ENCODE measurements at places on chromosomes 3 and 15. TPM values are rescaled to one million over a fixed set of nuclear protein-coding genes. Genes with fewer than 3 reads are reported as not detected.

ANKRD63 gene
- 0.30 TPM for total RNA-seq

P3H2 gene
- total RNA-seq: 29.7 TPM

AGBL1 gene
- total RNA-seq: not detected

MAP1A gene
- total RNA-seq: 6.7 TPM

CPA3 gene
- total RNA-seq: 0.08 TPM

GOLGA8G gene
- not detected for total RNA-seq

RBP2 gene
- 295 TPM for total RNA-seq

FURIN gene
- total RNA-seq: 67.9 TPM

NRG4 gene
- 0.80 TPM for total RNA-seq

NR1D2 gene
- 16.9 TPM for total RNA-seq

CCR8 gene
- not detected for total RNA-seq

TMEM266 gene
- total RNA-seq: 1.9 TPM

SUCLG2 gene
- 87.7 TPM for total RNA-seq

C3orf52 gene
- 14.6 TPM for total RNA-seq

UBP1 gene
- 47.8 TPM for total RNA-seq

CCR9 gene
- total RNA-seq: 0.20 TPM

OR4F15 gene
- not detected for total RNA-seq

ACAN gene
- total RNA-seq: 0.16 TPM

FAM174B gene
- 17.0 TPM for total RNA-seq

PRSS50 gene
- 1.1 TPM for total RNA-seq

NANOGP8 gene
- not detected for total RNA-seq

CCDC39 gene
- not detected for total RNA-seq

A4GNT gene
- 0.67 TPM for total RNA-seq

NPAP1 gene
- total RNA-seq: 1.2 TPM

SFMBT1 gene
- 18.1 TPM for total RNA-seq

PDIA3 gene
- 433 TPM for total RNA-seq

LRRC31 gene
- 6.5 TPM for total RNA-seq

LRTM1 gene
- not detected for total RNA-seq

PAQR9 gene
- 2.9 TPM for total RNA-seq

TRIM42 gene
- total RNA-seq: not detected

ADGRG7 gene
- total RNA-seq: 34.1 TPM

GRK7 gene
- 0.07 TPM for total RNA-seq

ZFYVE19 gene
- 25.6 TPM for total RNA-seq
